ENCODE measurements at places on chromosomes 11 and 22.

DNA sequence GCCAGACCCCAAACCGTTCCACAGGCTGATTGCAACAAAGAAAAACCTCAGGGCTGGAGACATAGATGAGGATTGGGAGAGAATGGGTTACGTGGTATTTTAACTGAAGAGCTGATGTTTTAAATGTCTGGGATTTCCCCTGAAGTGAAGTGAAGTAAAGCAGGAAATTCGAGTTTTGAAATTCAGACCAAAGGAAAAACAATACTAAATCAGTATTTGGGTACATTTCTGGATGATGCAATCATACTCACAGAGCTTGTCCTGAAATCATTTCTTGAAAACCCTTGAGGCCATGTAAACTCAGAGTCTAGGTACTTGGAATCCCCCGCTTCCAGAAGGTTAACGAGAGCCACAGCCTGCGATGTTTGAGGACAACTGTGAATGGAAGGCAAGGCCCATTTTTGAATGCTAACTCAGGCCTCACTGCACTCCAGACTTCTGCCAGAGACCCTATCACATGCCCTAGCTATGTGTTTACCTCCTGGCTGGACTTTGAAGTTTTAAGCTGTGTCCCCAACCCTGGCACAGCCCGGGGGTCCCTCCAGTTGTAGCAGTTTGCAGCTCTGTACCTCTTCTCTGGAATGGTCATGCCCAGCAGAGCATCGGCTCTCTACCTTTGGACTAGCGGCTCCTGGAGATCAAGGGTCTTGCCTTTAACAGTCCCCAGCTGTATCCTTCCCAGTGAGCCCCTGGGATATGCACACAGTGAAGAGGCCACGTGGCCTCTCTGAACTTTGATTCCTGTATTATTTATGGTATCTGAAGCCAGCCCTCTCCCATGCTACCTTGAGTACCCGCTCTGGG lies 5.4 kb upstream of the FTH1 start:
- DNase-seq, result peak; percentile 21

DNA sequence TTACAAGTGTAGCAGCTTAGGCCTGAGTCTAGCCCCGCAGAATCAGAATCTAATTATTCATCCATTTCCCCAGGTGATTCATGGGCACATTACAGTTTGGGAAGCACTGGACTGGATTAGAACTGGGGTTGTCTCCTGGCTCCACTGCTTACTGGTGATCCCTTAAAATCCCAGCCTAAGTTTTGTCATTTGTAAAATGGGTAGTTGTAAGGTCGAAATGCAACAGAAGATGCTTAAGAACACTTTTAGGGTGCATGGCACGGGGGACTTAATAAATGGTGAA lies 1.3 kb downstream of the STX3 start:
- DNase-seq, result no peak

DNA sequence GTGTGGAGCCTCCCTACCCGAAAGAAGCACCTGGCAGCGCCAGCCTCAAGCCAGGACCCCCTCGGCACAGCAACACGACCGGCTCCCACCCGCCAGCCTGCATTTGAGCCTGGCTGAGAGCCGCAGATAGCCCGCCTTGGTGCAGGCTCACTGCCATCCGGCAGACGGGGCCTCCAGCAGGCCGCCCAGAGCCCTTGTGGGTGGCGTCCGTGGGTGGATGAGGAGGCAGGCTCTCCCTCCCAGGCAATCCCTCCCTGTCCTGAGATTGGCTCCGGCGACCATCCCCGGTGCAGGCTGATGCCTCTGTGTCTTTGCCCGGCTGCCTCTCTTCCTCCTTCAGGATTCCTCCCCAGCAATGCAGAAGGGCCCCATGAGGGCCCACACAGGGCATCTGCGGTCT lies 1527.9 kb downstream of the BRD1 start:
- no peak for DNase-seq

DNA sequence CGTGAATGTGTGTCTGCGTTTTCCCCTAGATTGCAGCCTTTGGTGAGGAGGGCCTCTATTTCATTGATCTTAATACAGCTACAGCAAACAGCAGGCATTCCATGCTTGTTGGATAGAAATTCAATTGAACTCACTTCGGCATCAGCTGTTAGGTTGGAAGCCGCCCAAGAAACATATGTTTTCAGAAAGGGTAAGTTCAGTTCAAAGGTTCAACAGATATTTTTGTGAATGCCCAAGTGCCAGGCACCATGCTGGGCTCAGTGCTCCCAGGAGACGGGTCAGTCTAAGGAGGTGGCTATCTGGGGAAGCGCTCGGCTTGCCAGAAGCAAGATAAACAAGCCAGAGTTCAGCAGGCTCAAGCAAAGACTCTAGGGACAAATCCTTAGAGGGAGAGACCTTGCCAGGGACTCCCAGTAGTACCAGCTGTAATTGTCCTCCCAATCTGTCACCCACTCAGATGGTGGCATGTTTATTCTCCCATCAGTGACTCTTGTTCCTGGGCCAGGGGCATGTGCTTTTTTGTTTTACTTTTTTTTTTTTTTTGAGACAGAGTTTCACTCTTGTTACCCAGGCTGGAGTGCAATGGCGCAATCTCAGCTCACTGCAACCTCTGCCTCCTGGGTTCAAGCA lies 64.5 kb upstream of the LARGE1 start:
- DNase-seq, result no peak

GRCh38 chr11:3014943-3015342 lies 22.8 kb upstream of the NAP1L4 start:
- DNase-seq, result no peak

GRCh38 chr11:86230921-86231434 lies 13.6 kb upstream of the EED start:
- DNase-seq, result no peak

GRCh38 chr11:8335186-8335585 lies 71.5 kb upstream of the LMO1 start:
- DNase-seq, result no peak

DNA sequence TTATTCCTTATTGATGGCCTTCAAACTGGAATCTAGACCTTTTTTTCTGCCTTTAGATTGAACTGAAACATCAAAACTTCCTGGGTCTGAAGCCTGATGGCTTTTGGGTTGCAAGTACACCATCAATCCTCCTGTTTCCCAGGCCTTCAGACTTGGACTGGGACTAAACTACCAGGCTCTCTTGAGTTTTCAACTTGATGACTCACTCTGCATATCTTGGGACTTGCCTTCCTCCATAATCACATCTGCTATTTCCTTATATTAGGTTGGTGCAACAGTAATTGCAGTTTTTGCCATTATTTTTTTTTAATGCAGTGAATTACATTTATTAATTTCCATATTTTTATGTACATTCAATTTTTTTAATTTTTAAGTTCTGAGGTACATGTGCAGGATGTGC lies 7.0 kb downstream of the OR51B5 start:
- no peak for DNase-seq

DNA sequence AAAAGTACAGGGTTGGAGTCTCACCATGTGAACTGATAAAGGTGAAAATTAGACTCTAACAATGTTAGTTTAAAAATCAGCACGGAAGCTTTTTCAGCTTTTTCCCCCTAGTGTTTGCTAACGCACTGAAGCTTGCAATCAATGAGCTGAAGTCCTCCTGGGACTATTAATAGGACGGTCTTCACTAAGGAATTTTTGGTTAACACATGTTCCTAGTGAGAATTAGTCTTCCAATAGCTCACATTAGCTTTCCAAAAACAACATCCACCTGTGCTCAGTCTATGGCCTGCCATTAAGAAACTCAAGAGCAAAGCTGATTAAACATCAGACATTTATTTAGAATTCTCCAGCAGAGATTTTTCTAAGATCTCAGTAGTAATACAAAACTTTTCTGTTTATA lies 26.7 kb upstream of the DDI1 start:
- no peak for DNase-seq

GRCh38 chr22:48894064-48894671 lies 933.5 kb downstream of the BRD1 start:
- no peak for DNase-seq

DNA sequence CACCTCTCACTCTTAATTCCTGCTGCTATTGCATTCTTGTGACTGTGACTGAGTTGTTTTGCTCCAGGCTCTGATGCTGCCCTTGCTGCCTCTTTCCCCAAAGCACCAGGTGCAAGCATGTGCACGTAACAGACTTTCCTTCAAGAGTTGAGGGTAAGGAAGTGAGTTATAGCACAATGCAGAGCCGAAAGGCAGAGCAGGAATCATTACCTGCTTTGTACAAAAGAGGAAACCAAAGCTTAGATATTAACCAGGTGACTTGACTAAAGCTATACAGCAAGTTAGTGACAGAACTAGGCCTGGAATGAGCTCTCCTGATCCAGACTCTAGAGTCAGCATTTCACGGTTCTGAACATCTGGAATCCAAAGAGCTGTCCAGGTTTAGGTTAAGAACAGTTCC lies 33.6 kb downstream of the NEU3 start:
- no peak for DNase-seq

DNA sequence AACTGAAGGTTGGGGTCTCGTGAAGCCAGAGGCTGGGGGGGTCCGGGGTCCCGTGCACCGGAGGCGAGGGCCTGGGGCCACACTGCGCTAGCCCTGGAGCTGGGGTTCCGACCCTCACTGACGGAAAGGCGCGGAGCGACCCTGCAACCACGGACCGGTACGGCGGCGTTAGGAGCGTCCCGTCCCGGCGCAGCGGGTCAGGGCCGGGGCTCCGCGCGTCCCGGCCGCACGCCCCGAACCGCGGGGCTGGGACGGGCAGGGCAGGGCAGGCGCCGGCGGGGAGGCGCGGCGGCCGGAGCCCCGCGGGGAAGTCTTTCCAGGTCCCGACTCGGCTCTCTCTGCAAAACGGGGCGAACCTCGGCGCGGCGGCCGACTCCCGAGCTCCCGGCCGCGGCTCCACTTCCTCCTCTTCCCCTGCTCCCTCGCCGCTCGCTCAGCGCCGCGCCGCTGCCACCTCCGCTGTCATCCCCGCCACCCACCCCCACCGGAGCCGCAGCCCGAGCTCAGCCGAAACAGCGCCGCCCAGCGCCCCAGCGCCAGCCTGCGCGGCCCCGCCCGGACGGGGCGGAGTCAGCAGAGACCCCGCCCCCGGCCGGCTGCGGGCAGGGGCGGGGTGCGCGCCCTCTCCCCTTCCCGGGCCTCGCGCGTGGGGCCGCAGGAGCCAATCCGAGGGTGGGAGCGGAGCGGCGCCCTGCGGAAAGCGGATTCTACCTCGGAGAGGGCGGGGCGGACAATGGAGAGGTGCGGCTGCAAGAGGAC lies at the start of gene GDPD5:
TSS of gene GDPD5 (minus strand) at position 509 of the 759 bp plus-strand sequence. CDS start 48,206 bp downstream, outside the sequence.
- DNase-seq, result peak; percentile 74

- DNase-seq, result no peak
Measured at GRCh38 chr11:72657411-72658100, 16.7 kb downstream of the PDE2A start.

- no peak for DNase-seq
Measured at GRCh38 chr22:32735526-32735925, 66.0 kb upstream of the TIMP3 start.

GRCh38 chr11:33185756-33186155 lies 24.5 kb upstream of the CSTF3 start:
- DNase-seq, result no peak

- no peak for DNase-seq
Measured at GRCh38 chr11:132284048-132284447, 913.6 kb downstream of the NTM start.

- no peak for DNase-seq
Measured at GRCh38 chr11:63918507-63919191, 1.7 kb upstream of the RCOR2 start.

DNA sequence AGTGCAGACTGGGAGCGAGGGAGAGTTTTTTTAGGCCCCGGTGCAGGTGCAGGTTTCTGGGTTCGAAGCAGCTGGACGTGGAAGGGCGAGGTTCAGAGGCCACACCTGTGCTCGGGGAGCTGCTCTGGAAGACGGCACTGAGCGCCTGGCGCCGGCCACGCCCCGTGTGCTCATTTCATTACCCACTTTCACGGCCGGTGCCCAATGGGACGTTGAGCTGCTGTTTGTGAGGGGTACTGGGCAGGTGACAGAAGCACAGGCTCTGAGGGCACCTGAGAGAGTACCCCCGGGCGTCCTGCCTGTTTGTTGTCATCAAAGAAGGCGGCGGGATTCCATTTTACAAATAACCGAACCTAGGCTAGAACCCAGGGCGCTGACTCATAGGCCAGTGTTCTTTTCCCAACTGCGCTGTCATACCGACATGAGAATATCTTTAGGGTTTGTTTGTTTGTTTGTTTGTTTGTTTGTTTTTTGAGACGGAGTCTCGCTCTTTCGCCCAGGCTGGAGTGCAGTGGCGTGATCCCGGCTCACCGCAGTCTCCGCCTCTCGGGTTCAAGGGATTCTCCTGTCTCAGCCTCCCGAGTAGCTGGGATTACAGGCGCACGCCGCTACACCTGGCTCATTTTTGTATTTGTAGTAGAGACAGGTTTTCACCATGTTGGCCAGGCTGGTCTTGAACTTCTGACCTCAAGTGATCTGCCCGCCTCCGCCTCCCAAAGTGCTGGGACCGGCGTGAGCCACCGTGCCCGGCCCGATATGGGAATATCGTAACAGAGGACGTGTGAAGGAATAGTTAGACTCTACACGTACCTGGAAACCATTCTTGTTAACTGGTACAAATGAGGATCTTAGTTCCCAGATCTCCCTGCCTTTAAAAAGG lies 16.6 kb upstream of the SPTBN2 start:
- peak; percentile 55 for DNase-seq

DNA sequence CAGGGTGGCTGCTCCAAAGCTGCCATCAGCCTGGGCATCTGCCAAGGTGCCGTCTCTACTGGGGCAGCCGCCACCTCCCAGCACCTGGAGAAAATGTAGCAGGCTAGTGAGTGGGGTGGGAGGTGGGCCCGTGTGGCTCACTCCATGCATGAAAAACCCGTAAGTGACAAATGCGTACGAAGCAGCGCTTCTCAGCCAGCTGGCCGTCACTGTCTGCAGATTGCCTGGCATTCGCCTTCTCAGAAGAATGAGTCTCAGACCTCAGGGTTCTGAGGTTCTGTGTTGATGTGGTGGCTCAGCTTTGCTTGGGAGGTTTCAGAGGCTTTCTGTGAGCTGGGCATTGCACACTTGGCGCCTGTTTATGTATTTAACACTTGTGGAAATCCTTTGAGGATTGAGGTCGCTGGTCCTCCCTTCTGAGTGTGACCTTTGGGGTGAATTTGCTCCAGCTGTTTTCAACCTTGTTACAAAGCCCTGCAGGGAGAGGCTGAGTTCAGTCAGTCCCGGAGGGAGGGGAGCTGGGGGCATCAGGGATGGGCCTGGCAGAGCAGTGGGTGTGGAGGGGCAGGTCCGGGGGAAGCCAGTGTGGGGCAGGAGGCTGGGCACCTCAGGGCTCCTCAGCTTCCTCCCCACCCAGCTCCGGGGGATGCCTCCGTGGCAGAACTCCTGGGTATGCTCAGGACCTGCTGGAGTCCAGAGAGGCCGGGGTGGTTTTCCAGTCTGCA lies 977.0 kb downstream of the TBC1D22A start:
- DNase-seq, result no peak

DNA sequence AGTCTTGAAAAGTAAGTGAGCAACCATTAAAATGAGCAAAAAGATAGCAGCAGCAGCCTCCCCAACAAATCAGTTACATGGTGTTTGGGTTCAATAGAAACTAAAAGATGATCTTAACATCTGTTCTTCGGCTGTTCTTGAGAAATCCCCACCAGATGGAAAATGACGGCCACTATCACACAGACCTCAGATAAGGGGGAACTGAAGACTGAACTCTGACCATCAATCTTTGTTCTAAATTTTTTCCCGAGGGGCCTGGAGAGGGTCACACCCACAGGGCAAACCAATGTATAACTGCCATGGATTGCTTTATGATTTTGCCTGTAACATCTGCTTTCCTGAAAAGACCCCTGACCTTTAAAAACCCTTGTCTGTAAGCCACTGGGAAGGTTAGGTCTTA lies 624.8 kb upstream of the KIRREL3 start:
- no peak for DNase-seq

All from NCI-H526 treated with DMSO at 0.1 percent for 48 hours (cell line).